ENCODE measurements at places on chromosomes 7 and 10. TPM values are rescaled to one million over a fixed set of nuclear protein-coding genes. Genes with fewer than 3 reads are reported as not detected.

Gene FAM24B
- 1.1 TPM for total RNA-seq

Gene AKR1D1
- total RNA-seq, result not detected

- DNase-seq, result no peak
These were observed 147.3 kb downstream of the ZMYND11 start for GRCh38 chr10:282294-283139.

DNA sequence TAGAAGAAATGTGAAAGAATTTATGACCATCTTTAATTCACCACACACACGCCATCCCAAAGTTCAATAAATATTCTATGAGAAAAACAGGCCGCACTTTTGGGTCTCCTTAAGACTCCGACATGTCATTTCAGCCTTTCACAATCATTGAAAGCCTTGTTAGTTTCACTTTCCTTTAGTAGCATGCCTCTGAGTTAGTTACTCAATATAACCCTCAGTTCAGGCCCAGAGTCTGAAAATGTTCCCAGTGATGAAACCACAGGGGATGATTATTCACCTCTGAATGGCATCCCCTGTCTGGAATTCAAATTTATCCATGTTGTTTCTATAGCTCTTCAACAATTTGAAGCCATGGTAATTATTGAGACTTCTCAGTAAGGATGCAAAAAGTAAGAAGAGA is 278.1 kb upstream of the NRP1 start:
- no peak for DNase-seq

Gene ARHGAP22
- 5.7 TPM for total RNA-seq

- DNase-seq, result no peak
These were observed 2.7 kb upstream of the EN2 start for GRCh38 chr7:155455132-155455693.

- no peak for DNase-seq
These were observed 95.5 kb upstream of the MEOX2 start for GRCh38 chr7:15781944-15782343.

- DNase-seq, result no peak
These were observed 303.6 kb upstream of the PITRM1 start for GRCh38 chr10:3476186-3476585.

DNA sequence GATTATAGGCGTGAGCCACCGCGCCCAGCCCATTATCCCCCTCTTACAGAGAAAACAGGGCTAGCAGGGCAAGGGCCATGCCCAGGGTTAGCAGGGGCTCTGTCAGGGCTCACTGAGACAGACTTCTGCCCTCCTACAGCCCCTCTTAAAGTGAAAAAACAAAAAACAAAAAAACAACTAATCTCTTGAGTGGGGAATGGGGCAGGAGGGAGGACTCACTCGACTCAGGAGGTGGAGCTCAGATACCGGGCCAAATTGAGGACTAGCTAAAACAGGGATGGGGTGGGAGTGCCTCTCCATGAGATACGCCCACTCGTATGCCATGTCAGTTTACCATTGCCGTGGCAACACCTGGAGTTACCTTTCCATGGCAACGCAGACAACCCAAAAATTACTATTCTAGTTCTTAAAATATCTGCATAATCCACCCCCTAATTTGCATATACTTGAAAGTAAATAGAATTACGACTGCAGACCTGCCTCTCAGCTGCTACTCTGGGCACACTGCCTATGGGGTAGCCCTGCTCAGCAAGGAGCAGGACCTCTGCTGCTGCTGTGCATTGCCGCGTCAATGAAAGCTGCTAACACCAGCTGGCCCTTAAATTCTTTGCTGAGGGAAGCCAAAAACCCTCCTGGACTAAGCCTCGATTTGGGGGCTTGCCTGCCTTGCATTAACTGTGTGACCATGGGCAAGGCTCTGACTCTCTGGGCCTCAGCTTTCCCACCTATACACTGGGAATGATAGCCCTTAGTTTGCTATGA is 13.4 kb downstream of the SSC4D start:
- DNase-seq, result no peak

GRCh38 chr10:33460505-33461294 is 126.2 kb upstream of the NRP1 start:
- DNase-seq, result peak; percentile 68

- DNase-seq, result no peak
These were observed 26.6 kb downstream of the KCNH2 start for GRCh38 chr7:150951521-150951920.

DNA sequence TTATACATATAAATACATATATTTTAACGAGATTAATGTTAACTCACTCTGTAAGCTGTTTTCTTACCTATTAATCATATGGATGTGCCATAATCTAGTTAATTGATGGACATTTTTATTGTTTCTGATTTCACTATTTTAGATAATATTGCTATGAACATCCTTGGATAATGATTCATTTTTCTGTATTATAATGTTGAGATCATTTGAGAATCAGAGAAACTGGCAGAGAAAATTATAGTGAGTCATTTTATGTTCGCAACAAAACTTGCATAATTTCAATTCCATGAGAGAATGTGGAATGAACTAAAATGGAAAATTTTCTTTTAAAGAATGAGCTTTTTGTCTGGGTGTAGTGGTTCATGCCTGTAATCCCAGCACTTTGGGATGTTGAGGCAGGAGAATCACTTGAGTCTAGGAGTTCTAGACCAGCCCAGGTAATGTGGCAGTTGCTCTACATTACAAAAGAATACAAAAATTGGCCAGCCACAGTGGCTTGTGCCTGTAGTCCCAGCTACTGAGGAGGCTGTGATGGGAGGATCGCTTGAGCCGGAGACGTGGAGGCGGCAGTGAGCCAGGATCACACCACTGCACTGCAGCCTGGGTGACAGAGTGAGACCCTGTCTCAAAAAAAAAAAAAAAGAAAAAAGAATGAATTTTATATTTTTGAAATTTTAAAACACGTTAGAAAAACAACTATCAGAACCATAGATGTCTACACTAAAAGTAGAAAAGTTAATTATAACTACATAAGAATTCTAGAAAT is 40.5 kb downstream of the PAPSS2 start:
- DNase-seq, result no peak

- no peak for DNase-seq
These were observed 556.1 kb upstream of the AUTS2 start for GRCh38 chr7:69042138-69042537.

Gene PDE6C
- not detected for total RNA-seq

Gene DNAJC30
- 12.9 TPM for total RNA-seq

Gene ANKRD26
- total RNA-seq, result 3.9 TPM

DNA sequence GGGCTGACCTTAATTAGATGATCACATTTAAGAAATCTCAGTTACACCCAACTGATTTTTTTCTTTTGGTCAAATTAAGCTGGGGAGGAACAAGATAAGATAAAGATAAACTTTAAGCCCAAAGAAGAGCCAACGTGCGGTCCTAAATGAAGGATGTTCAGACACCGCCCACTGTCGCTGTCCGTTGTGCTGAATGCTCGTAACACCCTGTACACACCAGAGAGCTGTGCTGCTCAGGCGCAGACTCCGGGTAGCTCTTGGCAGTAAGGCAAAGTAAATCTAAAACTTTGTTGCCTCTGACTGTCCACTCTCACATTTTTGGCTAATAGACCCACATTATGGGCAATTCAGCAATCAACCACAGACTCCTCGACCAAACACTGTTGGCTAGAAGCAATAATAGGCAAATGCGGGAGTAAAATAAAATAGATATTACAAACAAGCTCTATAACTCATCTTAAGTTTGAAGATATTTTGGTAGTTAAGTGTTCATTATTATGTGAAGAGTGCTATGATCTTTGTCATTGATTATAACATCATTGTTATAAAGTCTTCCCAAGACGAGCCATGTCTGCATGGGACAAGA is 57.1 kb downstream of the PLPP4 start:
- DNase-seq, result no peak

- no peak for DNase-seq
These were observed 1.6 kb downstream of the CAPZA2 start for GRCh38 chr7:116863936-116864500.

DNA sequence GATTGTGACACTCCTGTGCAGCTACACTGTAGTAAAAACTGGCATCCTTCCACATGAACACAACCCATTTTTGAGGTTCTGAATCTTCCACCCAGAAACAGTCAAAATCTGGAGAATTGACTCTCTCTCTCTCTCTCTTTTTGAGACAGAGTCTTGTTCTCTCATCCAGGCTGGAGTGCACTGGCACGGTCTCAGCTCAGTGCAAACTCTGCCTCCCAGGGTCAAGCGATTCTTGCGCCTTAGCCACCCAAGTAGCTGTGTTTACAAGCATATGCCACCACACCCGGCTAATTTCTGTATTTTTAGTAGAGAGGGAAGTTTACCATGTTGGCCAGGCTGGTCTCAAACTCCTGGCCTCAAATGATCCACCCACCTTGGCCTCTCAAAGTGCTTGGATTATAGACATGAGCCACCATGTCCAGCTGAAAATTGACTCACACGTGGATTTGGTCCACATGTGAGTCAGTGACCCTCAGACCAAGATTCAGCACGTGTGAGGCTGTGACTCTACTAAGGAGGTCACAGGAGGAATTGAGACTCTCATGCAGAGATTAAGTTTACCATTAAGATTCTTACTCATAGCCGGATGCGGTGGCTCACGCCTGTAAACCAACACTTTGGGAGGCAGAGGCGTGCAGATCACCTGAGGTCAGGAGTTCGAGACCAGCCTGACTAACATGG is 12.1 kb upstream of the ZNF107 start:
- DNase-seq, result no peak

Gene TRIL
- 0.83 TPM for total RNA-seq

DNA sequence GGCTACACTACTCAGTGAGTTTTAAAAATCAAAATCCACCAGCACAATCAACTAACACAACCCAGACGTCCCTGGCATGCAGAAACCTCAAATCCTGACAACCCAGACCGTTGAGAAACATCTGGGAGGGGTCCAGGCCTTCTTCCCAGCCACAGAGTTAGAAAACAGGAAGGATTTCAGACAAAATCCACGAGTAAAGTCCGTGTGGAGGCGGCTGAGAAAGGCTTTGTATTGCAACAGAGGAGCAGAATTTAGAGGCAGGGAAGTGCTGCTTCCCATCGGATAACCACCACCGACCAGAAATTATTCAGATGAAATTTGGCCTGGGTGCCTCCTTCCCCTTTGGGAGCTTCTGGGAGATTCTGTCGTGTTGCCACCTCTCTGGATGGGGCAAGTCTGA is 61.5 kb downstream of the TNS3 start:
- peak; percentile 93 for DNase-seq

DNA sequence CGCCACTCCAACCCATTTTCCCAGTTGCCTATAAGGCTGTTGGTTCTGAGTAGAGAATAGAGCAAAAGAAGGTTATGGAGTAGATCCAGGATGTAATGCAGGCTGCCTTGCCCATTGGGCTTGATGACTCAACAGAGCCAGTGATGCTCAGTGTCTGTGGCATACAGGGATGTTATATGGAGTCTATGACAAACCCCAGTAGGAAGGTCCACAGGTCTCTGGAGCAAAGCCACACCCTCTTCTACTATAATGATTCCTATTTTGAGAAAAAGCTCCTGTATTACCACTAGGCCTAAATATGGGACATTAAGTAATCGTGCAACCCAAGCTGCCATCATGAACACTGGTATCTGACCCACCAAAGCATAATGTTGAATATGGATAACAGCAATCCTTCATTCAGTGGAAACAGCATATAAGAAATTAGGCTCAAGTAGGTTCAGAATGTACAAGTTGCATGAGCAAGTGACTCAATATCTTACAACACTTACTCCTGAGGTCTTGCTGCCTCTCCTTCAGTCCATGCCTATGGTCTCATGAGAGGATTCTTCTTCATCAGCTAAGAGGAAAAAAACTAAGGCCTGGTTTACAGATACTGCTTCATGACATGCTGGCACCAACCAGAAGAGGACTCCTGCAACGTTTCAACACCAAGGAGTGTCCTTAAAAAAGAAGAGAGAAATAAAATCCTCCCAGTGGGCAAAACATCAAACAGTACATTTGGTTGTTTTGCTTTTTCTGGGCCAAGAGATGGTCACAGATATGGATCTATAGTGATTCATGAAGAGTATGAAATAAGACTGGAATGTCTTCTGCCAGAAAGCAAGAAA is 14.8 kb upstream of the FHIP2A start:
- DNase-seq, result no peak

Gene PSPH
- 11.6 TPM for total RNA-seq

Gene EGR2
- total RNA-seq, result 5.9 TPM

DNA sequence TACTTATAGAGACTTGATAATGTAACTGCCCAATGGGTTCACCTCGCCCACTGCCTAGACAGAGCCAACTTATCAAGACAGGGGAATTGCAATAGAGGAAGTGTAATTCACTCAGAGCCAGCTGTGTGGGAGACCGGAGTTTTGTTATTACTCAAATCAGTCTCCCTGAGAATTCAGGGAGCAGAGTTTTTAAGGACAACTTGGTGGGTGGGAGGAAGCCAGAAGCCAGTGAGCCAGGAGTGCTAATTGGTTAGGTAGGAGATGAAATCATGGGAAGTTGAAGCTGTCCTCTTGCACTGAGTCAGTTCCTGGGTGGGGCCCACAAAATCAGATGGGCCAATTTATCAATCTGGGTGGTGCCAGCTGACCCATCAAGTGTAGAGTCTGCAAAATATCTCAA is 20.1 kb upstream of the C7orf33 start:
- DNase-seq, result no peak

DNA sequence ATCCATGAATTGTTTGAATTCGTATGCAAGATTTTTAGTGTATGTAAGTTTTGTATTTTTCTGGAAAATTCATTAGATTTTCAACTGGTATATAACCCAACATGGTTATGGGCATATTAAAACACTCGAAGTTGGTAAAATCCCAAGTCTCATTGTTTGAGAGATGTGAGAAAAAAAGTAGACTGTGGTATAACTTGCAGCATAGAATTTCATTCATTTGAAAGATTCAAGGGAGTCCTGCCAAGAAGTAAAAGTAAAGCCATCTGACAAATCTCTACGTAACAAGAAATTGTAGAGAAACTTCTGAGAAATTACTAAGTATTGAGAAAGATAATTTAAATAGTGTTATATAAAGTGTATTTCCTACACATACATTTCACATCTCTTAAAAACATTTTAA is 40.2 kb downstream of the SEMA3E start:
- DNase-seq, result no peak

GRCh38 chr10:122530177-122530576 is 30.4 kb upstream of the DMBT1 start:
- DNase-seq, result peak; percentile 66

GRCh38 chr10:51892965-51893658 is 193.7 kb upstream of the CSTF2T start:
- no peak for DNase-seq

Gene TBX20
- 140 TPM for total RNA-seq

DNA sequence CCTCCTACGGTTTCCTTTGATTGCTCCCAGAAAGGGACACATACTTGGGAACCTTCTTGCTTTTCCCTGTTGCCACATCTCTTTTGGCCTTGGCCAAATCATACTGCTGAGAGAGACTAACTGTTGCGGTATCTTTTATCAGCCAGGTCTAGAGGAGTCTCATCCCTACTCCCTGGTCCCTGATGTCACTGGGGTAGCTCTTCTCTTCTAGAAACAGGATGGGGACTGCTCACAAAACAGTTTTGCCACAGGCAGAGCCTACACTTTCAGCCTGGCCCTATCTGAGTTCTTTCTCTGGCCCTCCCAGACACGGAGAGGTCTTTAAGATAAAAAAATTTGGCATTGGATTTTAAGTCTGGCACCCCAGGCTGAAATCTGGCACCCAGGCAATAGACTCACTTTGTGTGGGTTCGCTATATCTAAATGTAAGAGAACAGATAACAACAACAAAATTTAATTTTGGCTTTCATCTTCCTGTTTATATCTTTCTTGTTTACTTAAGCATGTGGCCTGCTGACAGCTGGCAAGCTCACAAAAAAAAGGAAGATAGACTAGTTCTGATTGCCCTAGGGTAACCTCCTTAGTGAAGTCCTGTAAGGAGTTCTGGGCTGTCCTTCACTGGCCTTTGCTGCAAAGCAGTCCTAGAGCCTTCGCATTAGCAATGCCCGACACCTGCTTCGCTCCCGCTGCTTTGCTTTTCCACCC is 228.3 kb upstream of the NPVF start:
- DNase-seq, result peak; percentile 61

Gene TDRD1
- 0.12 TPM for total RNA-seq

Gene ACHE
- total RNA-seq, result 5.4 TPM

Measured in right atrium auricular region (tissue), 2 donors.